ENCODE measurements at places on chromosomes 5 and 9.

DNA sequence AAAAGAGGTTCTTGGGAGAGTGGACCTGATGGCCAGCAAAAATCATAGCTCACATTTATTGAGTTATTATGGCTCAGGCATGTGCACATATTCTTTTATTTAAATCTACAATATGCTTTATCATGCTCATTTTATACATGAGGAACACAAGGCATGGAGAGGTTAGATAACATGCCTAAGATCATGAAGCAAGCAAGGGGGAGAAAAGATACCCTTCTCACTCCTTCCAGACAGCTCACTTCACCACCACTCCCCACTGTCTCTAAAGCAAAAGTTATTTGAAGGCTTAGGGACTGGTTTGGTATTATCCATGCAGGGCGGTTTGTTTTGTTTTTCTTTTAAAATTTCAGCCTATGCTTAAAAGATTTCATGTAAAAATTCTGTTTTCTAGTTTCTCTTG lies 59.0 kb upstream of the PDE8B start:
- no peaks in the 10 kb centered on the region for H3K36me3 ChIP-seq
- no peak overlapping the region for H3K4me3 ChIP-seq
- H3K4me1 ChIP-seq = no peaks in the 10 kb centered on the region

- H3K4me3 ChIP-seq = no peak overlapping the region
- H3K27me3 ChIP-seq = no peaks in the 10 kb centered on the region
- no peaks in the 10 kb centered on the region for H3K4me1 ChIP-seq
Measured at GRCh38 chr5:1270426-1270825, 24.4 kb downstream of the TERT start.

DNA sequence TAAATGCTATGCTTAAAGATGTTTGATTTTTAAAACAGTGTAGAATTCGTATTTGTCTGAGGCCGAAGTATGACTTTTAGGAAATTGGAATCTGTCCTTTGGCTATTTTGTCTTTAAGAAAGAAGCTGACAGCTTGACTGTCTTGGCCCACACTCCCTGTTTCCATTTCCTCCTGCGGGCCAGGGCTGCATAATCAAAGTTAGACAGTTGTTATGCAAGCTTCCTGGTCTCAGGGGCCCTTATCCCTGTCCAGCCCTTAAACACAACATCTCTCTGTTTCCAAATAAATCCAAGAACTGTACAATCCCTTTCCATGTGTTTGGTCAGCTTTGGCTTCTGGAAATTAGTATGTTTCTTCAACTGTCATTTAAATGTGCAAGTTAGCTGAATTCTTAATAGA lies 54.6 kb upstream of the ECM2 start:
- H3K4me3 ChIP-seq = no peak overlapping the region
- no peaks in the 10 kb centered on the region for H3K36me3 ChIP-seq
- H3K27ac ChIP-seq = peak overlapping the region; percentile 35
- H3K4me1 ChIP-seq = peaks cover 13% of the 10 kb centered on the region
- no peak for DNase-seq
- no peaks in the 10 kb centered on the region for H3K27me3 ChIP-seq

- no peak overlapping the region for H3K27ac ChIP-seq
- no peak overlapping the region for H3K4me3 ChIP-seq
- H3K4me1 ChIP-seq = no peaks in the 10 kb centered on the region
- no peaks in the 10 kb centered on the region for H3K36me3 ChIP-seq
Measured at GRCh38 chr5:103487822-103488493, 74.6 kb downstream of the NUDT12 start.

DNA sequence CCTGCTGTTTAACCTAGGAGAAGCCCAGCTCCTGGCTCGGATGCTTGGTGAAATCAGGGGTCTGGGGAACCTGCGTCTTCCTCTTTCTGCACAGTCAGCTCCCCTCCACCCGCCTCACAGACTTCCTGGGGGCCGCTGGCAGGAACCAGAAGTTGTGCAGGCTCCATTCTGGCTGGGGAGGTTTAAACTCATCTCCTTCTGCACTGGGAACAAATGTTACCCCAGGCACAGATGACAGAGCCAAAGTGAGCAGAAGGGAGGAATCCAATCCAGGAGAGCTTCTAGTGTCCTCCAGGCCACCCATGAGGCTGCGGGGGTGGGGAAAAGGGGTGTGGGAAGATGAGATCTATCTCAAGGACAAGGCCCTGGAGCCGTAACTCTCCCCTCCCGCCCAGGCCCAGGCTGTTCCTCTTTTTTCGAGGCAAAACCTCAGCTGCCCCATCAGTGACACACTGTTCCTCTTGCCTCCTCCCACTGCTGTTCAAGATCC lies 31.2 kb downstream of the KCNMB1 start:
- peak overlapping the region; percentile 31 for H3K27ac ChIP-seq
- DNase-seq = peak; percentile 22
- H3K4me1 ChIP-seq = peaks cover 35% of the 10 kb centered on the region

DNA sequence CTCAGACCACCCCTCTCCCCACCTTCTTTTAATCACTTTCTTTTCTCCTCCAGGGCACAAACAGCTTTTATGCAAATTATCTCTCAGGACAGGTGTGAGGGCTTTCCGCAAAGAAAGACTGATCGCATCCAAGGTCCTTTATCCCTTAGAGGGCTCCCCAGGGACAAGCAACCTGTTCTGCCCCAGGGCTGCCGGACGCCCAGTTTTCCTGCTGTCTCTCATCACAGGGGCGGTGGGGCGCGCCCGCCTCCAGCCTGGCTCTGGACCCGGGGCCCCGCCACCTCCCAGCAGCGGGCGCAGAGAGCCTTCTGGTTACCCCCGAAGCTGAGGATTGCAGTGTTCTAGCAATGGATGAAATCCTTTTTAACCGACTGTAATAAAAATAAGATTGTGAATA lies 266.1 kb downstream of the CWC27 start:
- H3K27ac ChIP-seq = peak overlapping the region; percentile 90
- H3K4me1 ChIP-seq = peaks cover 4% of the 10 kb centered on the region
- DNase-seq = no peak
- H3K36me3 ChIP-seq = no peaks in the 10 kb centered on the region

GRCh38 chr5:151048526-151048925 lies 28.1 kb downstream of the GPX3 start:
- no peak overlapping the region for H3K27ac ChIP-seq
- DNase-seq = no peak
- H3K4me1 ChIP-seq = peaks cover 5% of the 10 kb centered on the region
- H3K27me3 ChIP-seq = no peaks in the 10 kb centered on the region

DNA sequence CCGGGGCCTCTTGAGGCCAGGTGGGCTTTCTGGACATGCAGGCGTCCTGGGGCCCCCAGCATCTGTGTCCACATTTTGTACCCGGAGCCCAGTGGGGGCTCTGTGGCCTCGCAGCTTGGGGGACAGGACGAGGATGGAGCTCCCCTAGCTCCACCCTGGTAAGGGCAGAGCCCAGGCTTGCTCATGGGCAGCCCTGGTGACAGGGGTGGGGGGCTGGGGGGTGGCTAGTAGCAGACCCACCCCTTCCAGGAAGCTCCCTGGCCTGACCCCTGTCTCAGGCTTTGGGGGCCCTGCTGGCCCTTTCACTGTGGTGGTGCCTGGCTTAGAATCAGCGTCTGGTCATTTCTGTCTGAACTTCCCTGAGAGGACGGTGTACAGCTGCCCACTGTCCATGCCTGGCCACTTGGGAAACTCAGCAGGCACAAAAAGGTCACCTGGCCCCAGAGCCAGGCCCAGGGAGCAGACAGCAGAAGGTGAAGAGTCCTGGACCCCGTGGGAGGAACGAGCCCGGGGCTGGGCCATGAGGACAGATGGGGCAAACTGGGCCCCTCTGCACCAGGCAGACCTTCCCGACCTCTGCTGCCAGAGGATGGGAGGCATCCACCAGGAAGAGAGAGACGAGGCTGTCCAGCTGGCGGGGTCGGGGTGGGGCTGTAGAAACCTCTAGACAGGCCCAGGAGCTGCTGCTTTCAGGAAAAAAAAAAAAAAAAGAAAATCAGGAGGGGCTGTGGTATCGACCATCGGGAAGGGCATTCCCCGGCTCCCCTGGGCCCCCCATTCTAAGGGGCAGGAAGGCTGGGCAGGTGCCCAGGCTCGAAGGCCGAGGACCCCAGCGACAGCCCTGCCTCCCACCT lies 52.8 kb downstream of the EXD3 start:
- H3K36me3 ChIP-seq = no peaks in the 10 kb centered on the region
- no peak for DNase-seq
- H3K27ac ChIP-seq = no peak overlapping the region
- H3K27me3 ChIP-seq = no peaks in the 10 kb centered on the region
- no peaks in the 10 kb centered on the region for H3K4me1 ChIP-seq
- no peak overlapping the region for H3K4me3 ChIP-seq

- DNase-seq = no peak
- H3K4me1 ChIP-seq = no peaks in the 10 kb centered on the region
Measured at GRCh38 chr5:71894091-71894490, 175.0 kb downstream of the CARTPT start.

GRCh38 chr5:160621526-160621925 lies 199.9 kb downstream of the PTTG1 start:
- H3K27ac ChIP-seq = no peak overlapping the region
- no peaks in the 10 kb centered on the region for H3K36me3 ChIP-seq
- no peaks in the 10 kb centered on the region for H3K27me3 ChIP-seq

- no peaks in the 10 kb centered on the region for H3K36me3 ChIP-seq
- no peaks in the 10 kb centered on the region for H3K4me1 ChIP-seq
- no peaks in the 10 kb centered on the region for H3K27me3 ChIP-seq
- H3K4me3 ChIP-seq = no peak overlapping the region
- H3K27ac ChIP-seq = no peak overlapping the region
Measured at GRCh38 chr5:159581502-159582249, 251.4 kb upstream of the IL12B start.

- no peaks in the 10 kb centered on the region for H3K27me3 ChIP-seq
- H3K4me1 ChIP-seq = no peaks in the 10 kb centered on the region
- H3K4me3 ChIP-seq = no peak overlapping the region
- H3K36me3 ChIP-seq = peaks cover 5% of the 10 kb centered on the region
- no peak for DNase-seq
Measured at GRCh38 chr9:114641967-114642366, 15.6 kb downstream of the TEX53 start.

GRCh38 chr9:69332067-69332685 lies 7.2 kb downstream of the ENTREP1 start:
- H3K27me3 ChIP-seq = no peaks in the 10 kb centered on the region
- DNase-seq = no peak
- peaks cover 7% of the 10 kb centered on the region for H3K4me1 ChIP-seq
- no peaks in the 10 kb centered on the region for H3K36me3 ChIP-seq

GRCh38 chr5:155316070-155316714 lies 302.6 kb downstream of the KIF4B start:
- DNase-seq = no peak
- no peaks in the 10 kb centered on the region for H3K36me3 ChIP-seq
- no peaks in the 10 kb centered on the region for H3K27me3 ChIP-seq
- H3K27ac ChIP-seq = no peak overlapping the region
- H3K4me1 ChIP-seq = no peaks in the 10 kb centered on the region

- H3K36me3 ChIP-seq = no peaks in the 10 kb centered on the region
- no peak for DNase-seq
- H3K4me3 ChIP-seq = no peak overlapping the region
- H3K27me3 ChIP-seq = no peaks in the 10 kb centered on the region
Measured at GRCh38 chr9:89750117-89750791, 145.4 kb downstream of the GADD45G start.
